ENCODE measurements at places on chromosomes 6 and 20.

DNA sequence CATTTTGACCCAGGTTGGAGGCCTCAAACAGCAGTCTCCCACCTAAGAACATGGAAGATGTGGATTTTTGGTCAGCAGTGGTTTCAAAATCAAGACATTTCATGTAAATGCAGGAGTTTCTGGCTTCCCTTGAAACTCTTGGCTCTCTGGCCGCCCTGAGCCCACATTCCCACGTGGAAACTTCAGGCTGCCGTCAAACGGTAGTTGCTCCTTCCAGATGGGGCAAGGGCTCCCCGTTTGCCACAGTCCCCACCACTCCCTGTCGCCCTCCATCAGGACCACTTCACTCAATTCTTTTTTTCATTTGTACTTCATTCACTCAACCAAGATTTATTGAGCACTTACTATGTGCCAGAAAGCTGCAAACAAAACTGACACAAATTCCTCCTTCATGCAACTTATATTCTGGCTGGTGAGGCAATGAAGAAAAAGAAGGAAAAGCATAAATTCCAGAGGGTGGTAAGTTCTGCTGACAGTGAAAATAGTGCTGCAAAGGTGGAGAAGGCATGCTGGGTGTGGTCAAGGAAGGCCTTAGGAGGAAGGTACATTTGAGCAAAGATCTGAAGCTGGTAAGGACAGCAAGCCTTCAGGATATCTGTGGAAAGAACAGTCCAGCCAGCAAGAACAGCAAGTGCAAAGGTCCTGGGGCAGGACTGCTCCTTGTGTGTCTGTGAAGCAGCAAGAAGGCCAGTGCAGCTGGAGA lies 62.9 kb upstream of the PTPN1 start:
- no peak for DNase-seq

DNA sequence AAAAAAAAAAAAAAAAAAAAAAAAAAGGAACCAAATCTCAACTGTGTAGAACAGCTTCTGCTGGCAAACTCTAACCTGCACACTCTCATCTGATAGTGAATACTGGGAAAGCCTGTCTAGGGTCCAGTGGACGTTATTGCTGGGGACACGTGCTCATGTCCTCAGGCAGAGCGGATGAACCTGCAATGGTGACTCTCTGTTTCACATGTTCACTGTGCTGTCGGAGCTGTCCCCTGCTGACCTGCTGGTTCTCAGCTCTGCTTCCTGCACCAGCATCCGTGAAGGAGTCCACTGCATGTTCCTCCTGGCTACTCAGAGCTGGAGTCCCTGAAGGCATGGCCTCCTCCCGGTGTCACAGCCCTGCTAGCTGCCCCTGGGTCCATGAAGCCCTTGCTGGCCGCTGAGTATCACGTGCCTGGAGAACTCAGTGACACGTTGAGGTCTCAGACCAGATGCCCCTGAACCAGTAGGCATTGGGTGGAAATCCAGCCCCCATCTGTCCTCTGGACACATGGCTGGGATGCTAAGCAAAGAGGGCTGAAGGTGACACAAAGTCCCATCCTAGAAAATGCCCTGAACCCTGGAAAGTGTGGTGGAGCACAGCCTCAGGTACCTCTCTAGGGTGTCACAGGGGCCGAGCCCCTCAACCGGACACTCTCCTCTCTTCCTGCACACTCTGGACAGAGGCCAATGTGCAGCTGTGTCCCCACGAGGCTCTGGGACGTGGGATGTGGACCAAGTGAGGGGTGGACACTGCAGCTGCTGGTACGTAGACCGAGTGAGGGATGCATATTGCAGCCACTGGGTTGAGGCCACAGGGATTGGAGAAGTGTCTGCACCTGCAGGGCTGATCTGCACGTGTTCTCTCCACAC lies 54.9 kb upstream of the FRMD1 start:
- DNase-seq, result peak; percentile 27

- DNase-seq, result peak; percentile 90
These were observed 209.8 kb upstream of the KCNQ5 start for GRCh38 chr6:72411872-72412708.

- peak; percentile 81 for DNase-seq
These were observed 101.4 kb downstream of the ADGB start for GRCh38 chr6:146700078-146700686.

- no peak for DNase-seq
These were observed 12.0 kb downstream of the XRN2 start for GRCh38 chr20:21315138-21315537.

DNA sequence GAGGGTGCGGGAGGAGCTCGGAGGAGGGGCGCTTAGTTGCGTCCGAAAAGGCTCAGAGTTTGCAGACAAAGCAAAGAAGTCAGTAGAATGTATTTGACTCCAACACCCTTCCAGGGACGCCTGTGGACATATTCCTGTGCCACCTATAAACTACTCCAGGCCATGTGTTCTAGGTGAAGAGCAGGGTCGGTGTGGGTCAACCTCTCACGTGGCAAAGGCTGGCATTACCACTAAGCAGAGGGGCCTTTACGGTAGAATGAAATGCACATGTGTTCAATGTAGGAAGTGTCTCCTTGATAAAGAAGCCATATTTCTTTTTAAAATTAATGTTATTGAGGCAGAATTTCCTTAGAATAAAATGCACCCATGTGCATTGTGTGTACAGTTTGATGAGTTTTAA lies 15.4 kb downstream of the SIRT5 start:
- no peak for DNase-seq

DNA sequence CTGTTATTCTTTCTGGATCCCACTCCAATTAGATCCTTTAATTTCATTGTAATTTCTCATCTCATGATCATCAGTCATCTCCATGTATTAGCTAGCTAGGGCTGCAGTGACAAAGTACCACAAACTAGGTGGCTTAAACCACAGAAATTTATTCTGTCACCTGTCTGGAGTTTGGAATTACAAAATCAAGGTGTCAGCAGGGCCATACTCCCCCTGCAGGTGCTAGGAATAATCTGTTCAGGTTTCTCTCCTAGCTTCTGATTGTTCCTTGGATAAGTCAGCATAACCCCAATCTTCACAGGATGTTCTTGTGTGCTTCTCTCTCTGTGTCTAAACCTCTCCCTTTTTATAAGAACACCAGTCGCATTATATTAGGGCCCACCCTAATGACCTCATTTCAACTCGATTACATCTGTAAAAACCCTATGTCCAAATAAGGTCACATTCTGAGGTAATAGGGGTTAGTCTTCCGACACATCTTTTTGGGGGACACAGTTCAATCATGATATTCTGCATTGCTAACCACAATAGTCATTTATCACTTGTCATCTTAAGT lies 40.5 kb downstream of the BEND6 start:
- DNase-seq, result no peak

DNA sequence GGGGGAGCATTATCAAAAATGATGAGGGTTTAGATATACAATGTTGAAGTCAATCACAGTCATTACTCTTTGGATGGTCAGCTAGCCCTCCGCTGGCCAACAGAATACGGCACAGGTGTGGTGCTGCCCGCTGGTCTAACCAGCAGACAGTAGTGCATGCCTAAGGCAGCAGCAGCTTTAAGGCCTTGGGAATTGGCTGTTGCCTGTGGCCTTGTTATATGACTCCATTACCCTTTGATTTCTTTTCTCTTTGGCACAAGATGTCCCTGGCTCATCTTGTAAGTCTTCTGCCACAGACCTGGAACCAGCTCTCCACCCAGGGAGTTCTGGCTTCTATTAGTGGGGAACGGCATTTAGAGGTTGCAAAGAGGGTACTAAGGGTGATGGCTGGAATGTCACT lies 110.2 kb downstream of the WDR27 start:
- DNase-seq, result no peak

DNA sequence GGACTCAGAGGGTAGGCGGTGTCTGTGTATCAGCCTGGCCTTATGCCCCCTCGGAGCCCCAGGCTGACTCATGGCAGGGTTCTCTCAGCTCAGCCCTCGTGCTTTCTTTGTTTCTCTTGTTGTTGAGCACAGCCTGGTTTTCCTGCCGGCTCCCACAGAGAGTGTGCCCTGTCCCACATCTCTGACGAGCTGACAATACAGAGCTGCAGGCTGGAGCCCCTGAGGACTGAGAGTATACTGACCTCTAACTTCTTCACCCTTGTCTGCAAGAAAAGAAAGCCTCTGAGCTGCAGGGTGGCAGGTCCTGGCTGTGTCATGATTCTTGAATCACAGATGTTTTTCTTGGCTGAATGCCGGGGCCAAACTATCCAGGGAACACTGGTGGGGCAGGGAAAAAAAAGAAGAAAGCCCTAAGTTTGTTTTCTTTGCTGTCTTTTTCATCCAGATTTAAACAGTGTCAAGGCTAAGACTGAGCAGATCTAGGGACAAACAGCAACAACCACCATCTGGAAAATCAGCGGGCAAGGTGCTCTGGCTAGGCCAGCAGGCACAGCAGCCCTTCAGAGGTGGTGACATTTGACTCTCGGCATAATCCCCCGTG lies 63.3 kb upstream of the ZNF133 start:
- DNase-seq, result peak; percentile 49

DNA sequence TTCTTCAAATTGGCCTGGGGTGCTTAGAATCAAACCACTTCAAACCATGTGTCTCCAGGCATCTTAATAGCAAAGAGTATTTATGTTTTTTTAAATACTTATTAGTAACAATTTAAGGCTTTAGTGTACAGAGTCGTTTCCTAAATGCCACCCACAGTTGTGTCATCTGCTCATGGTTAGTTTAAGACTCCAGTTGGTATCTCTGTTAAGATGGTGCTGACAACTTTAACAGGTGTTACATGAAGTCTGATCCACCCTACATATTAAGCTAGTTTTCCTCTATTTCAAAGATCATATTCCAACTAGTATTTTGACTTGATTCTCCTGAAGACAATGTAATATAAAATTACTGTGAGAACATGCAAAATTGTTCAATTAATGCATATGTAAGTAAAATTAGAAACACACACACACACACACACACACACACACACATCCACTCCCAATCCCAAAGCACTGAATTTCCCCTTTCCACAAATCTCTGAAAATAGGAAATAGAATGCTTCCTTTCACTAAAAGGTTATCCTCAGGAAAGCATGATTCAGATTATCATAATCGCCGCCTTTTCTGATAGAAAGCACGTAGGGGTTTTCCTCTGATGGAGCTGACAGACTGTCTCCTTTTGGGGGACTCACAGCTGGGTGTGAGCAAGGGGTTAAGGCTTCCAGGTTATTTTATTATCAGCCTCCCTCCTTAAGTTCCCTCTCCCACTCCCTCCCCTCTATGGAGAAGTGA lies 10.5 kb downstream of the CNKSR3 start:
- no peak for DNase-seq

GRCh38 chr20:11551479-11551878 lies 366.2 kb upstream of the BTBD3 start:
- no peak for DNase-seq

DNA sequence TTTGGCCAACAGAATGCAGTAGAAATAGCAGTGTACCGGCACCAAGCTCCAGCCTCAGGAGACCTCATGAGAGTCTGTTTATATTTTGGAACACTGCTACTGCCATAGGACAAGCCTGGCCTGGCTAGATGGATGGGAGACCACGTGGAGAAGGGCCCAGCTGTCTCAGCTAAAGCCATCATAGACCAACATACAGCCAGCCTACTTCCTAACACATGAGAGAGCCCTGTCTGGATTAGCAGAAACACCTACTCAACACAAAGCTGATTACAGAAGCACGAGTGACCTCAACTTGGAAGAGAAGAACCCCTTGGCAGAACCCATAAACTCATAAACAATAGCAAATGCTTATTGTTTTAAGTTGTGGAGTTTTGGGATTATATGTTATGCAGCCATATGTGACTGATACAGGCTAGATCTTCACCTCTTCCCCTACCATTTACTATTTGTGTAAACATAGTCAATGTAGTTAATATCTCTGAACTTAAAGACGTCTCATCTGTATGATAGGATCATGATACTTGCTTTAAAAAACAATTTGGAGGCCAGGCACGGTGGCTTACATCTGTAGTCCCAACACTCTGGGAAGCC lies 199.4 kb upstream of the ZNF217 start:
- no peak for DNase-seq

- no peak for DNase-seq
These were observed 45.4 kb downstream of the BPIFB1 start for GRCh38 chr20:33328157-33329137.

DNA sequence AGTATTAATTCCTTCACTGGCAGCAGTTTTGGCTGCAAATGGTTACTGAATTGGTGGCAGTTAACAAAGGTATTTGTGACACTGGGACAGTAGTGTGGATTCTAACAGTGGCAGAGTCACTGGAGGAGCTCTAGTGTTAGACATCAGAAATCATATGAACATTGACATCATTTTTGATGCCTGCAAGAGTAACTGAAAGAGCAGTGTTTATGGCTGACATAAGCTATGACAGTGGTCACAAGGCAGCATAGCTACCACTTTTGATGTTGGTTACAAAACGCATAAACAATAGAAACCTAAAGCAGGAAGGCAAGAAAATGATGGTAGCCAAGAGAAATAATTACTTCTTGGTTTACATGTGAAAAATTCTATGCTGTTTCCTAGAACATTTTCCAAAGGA lies 326.7 kb upstream of the MAN1A1 start:
- DNase-seq, result no peak

DNA sequence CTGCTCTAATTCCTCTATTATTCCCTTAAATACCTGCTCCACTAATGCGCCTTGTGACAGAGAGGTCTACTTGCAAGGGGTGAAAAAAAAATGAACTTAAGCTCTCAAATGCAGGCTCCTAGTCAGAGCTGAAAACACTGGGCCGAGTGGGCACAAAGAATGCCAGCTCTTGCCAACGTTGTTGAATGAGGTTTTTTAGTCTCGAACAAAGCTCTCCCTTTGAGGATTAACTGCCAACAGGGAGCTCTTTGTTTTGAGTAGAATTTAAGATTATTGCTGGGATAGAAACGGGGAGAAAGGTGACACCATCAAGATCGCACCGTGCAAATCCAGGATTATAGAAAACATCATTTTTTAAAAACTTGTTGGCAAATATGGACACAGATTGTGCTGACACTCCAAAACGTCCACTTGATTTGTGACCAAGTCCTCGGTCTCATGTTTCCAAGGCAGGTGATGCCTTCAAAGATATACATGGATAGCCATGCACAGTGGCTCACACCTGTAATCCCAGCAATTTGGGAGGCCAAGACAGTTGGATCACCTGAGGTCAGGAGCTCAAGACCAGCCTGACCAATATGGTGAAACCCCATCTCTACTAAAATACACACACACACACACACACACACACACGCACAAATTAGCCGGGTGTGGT lies 163.2 kb downstream of the BMP7 start:
- no peak for DNase-seq

DNA sequence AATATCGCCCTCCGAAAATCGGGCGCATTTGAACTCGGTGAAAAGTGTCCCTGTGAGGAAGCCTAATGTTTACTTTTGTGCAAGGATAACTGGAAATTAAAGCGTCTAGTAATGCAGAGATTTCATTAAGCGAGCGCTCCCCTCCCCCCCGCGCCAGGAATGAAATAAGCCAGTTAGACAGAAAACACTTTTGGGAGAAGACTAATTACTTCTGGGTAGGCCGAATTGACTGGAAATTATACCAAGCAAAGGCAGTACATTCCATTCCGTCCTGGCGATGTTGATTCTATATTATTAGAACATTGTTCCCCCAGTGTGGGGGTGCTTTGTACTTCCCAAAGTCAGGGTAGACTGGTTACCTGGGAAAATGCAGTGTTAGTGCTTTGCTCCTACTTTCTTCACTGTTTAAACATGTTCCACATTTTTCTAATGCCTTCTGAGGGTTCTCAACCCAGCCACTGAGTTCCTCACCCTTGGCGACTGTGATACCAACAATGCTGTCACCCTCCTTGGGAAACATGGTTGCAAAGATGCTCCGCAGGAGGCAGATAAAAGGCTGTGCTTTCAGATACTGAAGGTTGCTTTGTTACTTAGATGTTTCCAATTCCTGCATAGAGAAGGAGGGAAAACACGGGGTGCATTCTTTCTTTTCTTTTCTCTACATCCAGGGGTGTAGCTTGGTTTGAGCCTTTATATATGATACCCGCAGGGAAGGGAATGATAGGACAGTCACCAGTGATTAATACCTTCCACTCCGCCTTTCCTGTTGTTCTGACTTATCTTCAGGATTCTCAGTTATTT lies 2.6 kb downstream of the GJA1 start:
- DNase-seq, result peak; percentile 43

Data from femur (tissue), 1 donor.